Common myeloid progenitor, CD34-positive (primary cell): ENCODE measurements at places on chromosomes 6 and 20.

GRCh38 chr6:149267513-149268043 lies 49.9 kb upstream of the TAB2 start:
- no peak for DNase-seq

GRCh38 chr6:106857771-106858652 lies 116.5 kb downstream of the CD24 start:
- DNase-seq, result no peak

DNA sequence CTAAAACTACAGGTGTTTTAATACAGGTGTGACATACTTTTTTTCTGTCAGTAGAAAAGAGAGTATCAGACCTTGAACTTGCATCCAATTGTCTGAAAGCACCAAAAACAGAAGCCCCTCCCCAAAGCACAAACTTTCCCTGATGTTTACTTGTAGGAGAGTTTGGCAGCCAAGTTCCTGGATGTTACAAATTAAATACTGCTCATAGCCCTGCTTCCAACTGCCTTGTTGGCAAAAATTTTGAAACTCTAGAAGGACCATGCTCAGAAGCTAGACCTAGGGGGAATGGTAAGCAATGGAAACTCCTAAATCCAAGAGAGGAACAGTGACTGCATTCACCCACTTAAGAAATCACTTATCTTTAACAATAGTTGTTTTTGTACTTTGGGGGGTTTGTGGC lies 17.0 kb upstream of the ARG1 start:
- DNase-seq, result no peak

- DNase-seq, result no peak
Observed at GRCh38 chr20:33539129-33539528, 49.2 kb downstream of the CBFA2T2 start.
